NCI-H187 (cell line): ENCODE measurements at places on chromosomes 6 and 20.

DNA sequence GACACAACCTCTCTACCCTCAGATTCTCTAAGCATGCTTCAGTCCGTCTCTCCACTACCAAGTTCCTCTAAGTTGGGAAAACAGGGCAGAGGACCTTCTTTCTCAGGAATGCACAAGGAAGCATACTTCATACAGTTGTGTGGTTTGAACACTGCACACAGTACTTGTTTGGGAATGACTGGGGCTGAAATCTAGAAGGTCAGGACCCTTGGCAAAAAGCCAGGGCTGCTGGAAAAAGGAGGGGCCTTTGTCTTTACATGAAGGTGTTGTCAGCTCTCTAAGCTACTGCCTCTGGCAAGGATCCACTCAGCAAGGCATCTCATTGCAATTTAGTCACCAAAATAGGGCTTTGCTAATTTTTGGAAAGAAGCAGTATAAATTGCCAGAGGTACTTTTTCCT lies 20.7 kb upstream of the HEY2 start:
- no peak for DNase-seq

GRCh38 chr20:4064144-4064909 lies 49.0 kb upstream of the RNF24 start:
- DNase-seq: no peak

- DNase-seq: no peak
Observed at GRCh38 chr6:160163912-160164311, 42.3 kb downstream of the SLC22A1 start.

- DNase-seq: no peak
Observed at GRCh38 chr6:146857980-146858347, 259.2 kb downstream of the ADGB start.
